ENCODE measurements at places on chromosomes 12 and 14.

- DNase-seq = no peak
Measured at GRCh38 chr12:74656251-74656650, 118.6 kb downstream of the ATXN7L3B start.

GRCh38 chr14:88793259-88793625, 489 bp upstream of the EML5 start:
- no peak for DNase-seq

- no peak for DNase-seq
Measured at GRCh38 chr14:103840014-103840413, 7.4 kb downstream of the PPP1R13B start.

- no peak for DNase-seq
Measured at GRCh38 chr14:93536945-93537344, 106.2 kb downstream of the UNC79 start.

- DNase-seq = no peak
Measured at GRCh38 chr12:75101781-75102180, 107.9 kb downstream of the KCNC2 start.

DNA sequence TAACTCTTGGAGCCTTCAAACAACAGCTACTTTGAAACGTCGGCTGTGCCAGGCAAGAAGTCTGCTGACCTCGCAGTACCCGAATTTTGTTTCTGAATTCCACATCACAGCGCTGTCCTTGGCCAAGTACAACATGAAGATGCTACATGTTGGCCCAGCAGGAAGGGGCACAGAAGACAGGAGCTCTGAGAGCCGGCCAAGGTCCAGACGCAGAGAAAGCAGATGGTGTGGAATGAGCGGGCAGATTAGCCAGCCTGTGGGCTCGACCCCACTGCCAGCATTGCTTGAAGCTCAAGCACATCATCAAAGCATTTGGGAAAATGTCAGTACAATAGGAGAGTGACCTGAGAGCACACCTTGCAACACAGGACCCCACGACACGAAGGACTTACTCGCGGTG, 64.5 kb downstream of the FZD10 start:
- DNase-seq = no peak

- DNase-seq = peak; percentile 38
Measured at GRCh38 chr12:11650286-11651281, 1.1 kb downstream of the ETV6 start.

- no peak for DNase-seq
Measured at GRCh38 chr12:26192142-26192541, 3.2 kb upstream of the SSPN start.

DNA sequence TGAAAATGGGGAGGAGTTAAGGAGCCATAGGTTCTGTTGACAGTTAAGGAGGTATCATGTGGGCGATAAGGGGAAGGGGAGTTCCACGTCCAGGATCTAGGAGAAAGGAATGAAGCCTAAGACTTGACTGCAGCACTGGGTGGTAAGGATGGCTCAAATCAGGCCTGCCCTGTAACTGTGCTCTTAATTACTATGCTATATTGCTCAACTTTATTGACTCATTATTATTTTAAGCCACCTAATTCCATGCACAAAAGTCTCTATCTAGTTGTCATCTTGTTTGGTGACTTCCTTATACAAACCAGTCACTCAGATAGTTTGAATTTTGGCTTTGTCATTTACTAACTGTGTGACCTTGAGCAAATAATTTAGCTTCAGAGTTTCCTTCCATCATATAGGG, 242.1 kb upstream of the ARHGAP5 start:
- DNase-seq = no peak

DNA sequence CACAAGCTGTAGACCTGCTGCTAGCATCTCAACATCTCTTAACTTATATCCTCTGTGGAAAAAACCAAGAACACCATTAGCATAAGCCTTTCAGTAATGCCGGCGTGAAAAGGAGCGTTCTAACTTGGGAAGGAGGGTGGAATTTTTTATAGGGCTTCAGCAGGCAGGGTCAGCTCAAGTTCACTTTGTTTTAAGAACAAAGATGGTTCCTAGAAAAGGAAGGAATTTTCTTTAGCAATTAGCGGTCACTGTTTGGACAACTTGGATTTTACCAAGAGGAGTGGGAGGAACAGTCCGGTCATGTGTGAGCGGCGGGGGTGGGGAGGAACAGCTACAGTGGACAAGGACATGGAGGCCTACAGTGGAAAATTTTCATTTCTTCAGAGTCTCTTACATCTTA, 35.9 kb downstream of the BBS10 start:
- DNase-seq = no peak

GRCh38 chr14:26925876-26926584, 328.2 kb upstream of the NOVA1 start:
- DNase-seq = no peak

DNA sequence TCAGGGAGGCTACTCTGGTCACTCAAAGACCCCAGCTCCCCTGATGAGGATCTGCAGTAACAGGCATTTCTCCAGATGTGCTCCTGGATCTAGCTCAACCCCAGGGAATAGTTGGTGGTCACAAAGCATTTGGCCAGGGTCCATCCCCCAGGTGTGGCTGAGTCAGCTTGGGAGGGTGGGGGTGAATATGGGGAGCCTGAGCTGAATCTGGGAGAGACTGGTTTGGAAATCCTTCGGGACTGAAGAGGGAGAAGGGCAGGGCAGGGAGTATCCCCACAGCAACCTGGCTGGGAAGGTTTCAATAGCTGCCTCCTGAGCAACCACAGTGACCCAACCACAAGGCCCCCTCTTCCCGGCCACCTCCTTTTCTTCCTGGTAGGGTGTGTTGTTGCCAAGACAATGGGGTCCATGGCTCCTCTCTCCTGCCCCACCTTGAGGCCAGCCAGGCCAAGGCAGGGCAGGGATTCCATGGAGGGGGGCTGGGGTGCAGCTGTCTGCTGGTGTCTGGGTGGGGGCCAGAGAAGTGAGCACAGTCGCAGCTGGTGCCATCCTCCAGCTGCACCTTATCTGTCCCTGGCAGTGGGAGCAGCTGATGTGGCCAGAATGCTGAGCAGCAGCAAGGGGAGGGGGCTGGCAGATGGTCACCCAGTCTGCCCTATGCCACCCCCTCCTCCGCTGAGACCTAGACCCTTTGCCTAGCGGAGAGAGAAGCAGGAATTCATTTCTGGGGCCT, 5.5 kb downstream of the ASIC1 start:
- no peak for DNase-seq

GRCh38 chr14:101838476-101838875, 77.0 kb downstream of the PPP2R5C start:
- no peak for DNase-seq

DNA sequence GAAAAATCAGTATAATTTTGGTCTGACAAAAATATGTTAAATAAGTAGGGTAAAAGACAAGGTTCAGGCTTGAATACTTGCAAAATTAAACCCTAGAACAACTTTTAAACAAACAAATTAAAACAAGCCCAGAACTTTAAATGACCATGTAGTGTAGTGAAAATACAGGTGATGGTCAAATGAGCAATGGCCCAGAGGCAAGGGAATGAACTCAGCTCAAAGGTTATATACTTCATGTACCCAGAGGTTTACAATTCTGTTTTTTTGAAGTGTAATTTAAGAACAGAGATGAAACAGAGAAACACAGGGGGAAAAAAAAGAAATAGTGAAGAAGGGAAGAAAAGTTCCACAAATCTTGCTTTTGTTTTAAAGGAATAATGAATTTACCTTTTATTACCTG, 949.2 kb downstream of the TRHDE start:
- no peak for DNase-seq

DNA sequence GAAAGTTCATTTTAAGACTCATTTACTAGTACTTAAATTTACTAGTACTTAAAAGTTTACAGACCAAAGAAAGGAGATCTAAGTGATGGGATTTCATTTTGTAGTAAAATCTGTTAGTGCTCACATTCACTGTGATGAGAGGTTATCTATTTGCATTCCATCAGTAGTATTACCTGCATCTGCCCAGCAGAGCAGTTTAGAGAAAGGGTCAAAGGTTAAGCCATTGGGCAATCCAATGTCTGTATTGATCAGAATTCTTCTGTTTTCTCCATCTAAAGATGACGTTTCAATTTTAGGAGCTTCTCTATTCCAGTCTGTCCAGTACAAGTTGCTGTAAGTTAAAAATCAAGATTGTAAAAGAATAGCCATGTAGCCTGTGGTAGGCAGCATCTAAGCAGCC, 18.3 kb downstream of the RTRAF start:
- no peak for DNase-seq

GRCh38 chr14:49607583-49607982, 8.8 kb downstream of the LRR1 start:
- DNase-seq = no peak

All from activated naive CD4-positive, alpha-beta T cell treated with anti-CD3 and anti-CD28 coated beads, Interleukin-2, amount 10 ng/mL, durations not matched to agents 7 days and 5 days (primary cell).